Renal pelvis (tissue), 12 donors: ENCODE measurements at places on chromosomes 2 and 18.

GRCh38 chr18:1668279-1668678 lies 763.6 kb downstream of the ADCYAP1 start:
- DNase-seq: no peak

- no peak for DNase-seq
Measured at GRCh38 chr18:31044926-31045325, 2.4 kb upstream of the DSC3 start.

GRCh38 chr18:25423267-25423666 lies 71.3 kb upstream of the ZNF521 start:
- DNase-seq: no peak

- DNase-seq: no peak
Measured at GRCh38 chr2:64649013-64649484, 4.7 kb downstream of the SERTAD2 start.

GRCh38 chr2:162729469-162729868 lies 109.1 kb downstream of the KCNH7 start:
- no peak for DNase-seq

DNA sequence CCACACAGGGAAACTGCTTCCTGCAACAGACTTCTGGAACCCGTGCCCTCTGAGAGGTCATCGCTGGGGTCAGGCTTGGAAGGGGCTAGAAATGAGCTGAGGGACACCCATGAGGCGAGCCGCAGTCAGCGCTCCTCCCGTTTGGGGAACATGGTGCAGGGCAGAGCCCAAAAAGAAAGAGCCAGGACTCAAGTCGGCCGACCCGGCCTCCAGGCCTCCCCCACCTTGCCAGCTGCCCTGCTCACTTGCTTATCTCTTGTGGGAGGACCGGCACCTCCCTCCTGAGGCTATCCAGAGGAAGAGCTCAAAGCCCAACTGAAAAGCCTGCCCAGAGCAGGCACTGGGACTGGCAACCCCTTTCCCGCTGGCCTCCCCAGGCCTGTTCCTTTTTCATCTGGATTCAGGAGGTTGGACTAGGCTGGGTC lies 43.6 kb downstream of the SCTR start:
- DNase-seq: no peak

- DNase-seq: peak; percentile 20
Measured at GRCh38 chr2:237774811-237775553, 23.6 kb upstream of the RBM44 start.

DNA sequence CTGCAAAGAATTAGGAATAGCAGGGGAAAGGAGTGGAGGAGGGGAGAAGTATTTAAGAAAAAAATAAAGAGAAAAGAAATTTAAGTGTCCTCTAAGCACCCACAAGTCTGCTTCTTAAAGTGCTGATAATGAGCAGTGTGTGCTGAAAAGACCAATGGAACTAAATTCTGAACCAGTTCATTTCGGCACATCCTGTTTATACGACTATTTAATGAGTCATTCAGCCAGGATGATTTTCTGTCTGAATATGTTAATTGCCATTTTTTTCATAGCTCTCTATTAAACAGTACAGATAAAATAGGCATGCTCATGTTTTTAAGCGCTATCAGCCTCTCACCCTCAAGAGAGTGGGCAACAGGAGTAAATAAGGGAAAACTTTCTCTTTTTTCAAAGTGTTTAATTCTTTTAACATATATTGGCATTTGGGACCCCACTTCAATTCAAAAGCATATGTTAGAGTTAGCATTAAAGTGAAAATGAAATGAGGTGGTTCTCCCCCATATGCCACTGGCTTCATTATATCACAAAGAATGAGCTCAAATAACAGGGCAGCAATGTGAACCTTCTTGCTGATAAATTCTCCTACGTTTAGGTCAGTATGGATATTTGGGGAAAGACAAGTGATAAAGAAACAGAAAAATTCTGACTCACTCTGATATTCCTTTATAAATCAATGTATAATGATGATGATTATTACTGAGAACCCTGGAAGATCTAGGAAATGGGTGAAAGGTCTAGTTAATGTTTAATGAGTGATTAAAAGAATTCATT lies 87.5 kb downstream of the TCF4 start:
- no peak for DNase-seq

DNA sequence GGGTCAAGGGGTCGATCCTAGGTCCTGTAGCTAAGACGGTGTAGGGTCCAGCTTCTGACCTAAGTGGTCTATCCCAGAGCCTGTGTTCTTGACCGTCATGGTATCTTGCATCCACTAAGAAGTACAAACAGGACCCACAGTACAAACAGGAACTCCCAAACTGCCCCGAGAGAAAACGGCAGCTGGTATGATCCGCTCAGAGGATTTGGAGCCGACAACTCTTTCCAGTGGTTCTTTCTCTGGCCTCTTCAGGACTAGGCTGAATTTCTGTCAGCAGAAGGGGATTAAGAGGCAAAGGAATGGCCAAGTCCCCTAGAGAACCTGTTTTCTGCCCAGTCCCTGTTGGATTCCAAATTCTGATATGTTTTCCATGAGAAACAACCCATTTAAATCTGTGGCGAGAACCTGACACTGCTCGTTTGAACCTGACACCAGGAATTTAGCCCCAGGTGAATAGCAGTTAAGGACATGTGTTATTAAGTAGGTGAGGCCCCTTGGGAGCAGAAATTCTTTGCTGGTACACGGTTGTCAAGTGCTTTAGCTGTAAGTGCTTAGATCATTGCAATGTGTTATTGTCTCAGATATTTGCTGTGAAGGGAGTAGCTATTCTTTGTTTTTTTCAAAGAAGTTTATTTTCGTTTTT lies 50.5 kb upstream of the TXNDC2 start:
- DNase-seq: no peak

DNA sequence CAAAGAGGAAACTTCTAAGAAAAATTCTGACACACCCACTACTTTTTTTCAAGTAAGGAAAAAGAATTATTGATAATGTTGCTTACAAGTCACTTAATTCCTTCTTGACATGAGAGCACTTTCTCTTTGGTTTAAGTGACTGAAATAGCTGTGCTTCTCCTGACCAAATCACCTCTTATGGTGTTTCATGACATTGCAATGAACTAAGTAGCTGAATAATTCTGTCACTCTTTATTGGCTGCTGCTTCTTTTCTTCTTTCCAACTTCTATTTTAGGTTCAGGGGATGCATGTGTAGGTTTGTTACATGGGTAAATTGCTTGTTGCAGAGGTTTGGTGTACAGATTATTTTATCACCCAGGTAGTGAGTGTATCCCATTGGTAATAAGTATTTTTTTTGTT lies 447.6 kb upstream of the NETO1 start:
- no peak for DNase-seq
